ENCODE measurements at places on chromosomes 11 and 22. TPM values are rescaled to one million over a fixed set of nuclear protein-coding genes. Genes with fewer than 3 reads are reported as not detected.
A peak's percentile ranks its signal among the peaks of the same experiment; 100 is the strongest.

- peak; percentile 43 for DNase-seq
These were observed 953 bp upstream of the LRP5 start for GRCh38 chr11:68311160-68312116.

GRCh38 chr11:21105196-21105917 lies 436.0 kb downstream of the NELL1 start:
- no peak for DNase-seq

DNA sequence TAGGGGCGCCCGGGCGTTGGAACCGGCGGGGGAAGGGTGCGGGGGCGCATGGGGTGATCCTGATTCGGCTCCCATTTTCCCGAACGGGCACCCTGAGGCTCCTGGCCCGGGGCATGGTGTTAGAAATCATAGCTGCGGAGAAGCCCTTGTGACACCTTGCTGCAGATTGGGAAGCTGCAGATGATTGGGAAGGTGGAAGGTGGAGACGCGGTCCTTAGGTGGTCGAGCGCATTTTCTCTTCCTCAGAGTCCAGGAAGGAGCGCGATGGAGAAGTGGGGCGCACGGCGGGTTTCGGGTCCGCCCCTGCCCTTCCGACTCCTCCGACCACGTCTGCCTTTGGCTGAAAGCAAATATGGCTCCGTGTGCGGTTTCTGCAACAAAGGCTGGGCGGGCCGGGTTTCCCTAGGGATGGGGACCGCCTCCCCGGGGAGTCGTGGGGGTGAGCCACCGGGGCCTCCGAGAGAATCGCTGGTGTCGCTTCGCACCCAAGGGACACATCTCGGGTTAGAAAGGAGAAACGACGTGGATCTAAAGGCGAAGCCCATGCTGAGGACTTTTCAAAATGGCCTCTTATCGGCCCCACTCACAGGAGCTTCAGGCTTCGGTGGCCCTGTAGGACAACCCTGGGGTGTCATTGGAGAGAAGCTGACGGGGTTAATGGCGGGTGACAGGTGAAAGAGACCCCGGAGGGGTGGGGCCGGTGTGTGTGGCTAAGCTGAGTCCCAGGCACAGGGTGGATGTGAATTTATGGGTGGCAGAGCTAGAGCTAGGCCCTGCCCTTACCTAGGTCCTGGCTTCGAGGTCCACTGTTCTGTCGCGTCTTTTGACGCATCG lies 707 bp upstream of the FTH1 start:
- DNase-seq = peak; percentile 55

DNA sequence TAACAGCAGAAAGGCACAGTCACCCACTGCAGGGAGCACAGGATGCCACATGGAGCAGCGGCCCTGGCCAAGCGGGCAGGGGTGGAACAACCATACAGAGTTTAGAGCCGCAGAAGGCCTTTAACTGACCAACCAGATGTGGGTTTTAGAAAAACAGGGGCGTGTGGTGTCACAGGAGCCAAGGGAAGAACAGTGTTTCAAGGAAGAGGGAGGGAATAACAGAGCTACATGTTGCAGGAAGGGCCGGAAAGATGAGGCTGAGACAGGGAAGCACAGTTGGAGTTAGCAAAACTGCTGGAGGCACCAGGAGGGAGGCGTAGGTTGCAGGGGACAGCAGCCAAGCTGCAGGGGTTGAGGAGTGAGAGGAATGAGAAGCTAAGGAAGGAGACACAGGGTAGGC lies 7.8 kb upstream of the NAA40 start:
- DNase-seq = no peak

GRCh38 chr11:125603207-125603606 lies 10.6 kb downstream of the STT3A start:
- DNase-seq = no peak

DNA sequence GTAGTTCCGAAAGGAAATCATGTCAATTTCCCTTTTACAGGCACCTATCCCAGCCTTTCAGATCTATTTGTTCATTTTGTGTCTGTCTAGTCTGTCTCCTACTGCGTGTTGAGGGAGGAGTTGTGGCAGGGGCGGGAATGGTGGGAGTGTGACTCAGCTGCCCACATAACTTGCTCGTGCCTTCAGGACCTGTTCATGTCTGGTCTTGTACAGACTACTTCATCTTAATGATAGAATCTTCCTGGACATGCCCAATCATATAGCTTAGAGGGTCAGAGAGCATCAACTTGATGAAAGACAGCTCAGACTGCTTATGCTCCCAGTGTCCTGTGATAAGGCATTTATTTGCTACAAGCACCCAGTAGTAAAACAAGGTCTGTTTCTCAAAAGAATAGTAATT lies 61.0 kb upstream of the BIRC3 start:
- DNase-seq = no peak

- DNase-seq = no peak
These were observed 234.5 kb downstream of the CEP164 start for GRCh38 chr11:117562136-117562535.

GRCh38 chr22:30856741-30857502 lies 111.7 kb downstream of the MORC2 start:
- DNase-seq = no peak

DNA sequence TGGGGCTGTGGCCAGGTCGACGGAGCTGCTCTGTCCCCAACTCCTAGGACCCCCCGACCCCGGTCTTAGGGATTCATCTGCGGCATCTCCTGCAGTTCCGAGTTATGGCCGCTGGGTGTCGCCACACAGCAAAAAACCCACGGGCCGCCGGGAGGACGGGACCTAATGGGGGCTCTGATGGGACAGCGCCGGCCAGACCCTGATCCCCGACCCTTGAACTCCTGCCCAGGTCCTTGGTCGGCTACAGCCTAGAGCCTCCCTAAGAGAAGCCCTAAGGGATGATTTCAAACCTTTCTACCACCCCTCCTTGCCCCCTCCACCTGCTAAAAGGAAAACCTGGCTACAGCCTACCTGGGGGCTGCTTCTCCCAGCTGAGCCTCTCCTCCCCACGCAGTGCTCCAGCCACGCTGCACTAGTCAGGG lies 30.8 kb upstream of the LRRC10B start:
- DNase-seq = no peak

- no peak for DNase-seq
These were observed 3.8 kb downstream of the RIC8A start for GRCh38 chr11:211295-211694.

DNA sequence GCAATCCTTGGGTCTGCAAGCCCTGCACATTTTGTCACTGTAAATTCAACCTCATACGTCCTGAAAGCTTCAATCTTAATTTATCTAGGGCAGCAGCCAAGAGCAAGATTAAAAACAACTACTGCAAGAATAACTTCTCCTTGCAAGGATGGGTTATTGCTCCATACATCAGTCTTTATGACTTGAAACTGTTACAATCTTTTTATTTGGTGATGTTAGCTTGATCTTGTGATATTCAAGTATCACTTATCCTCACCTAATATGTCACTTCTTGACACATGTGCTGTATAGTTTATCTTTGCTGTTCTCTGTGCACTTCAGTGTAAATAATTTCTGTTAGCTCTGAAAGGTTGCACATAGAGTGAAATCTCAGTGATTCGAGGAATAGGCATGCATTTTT lies 14.7 kb upstream of the APLP2 start:
- DNase-seq = no peak

GRCh38 chr11:62727165-62727871 lies at the start of gene HNRNPUL2:
Gene HNRNPUL2 (minus strand): TSS chr11:62727457. CDS start chr11:62727156, 301 bp downstream.
- peak; percentile 99 for DNase-seq

DNA sequence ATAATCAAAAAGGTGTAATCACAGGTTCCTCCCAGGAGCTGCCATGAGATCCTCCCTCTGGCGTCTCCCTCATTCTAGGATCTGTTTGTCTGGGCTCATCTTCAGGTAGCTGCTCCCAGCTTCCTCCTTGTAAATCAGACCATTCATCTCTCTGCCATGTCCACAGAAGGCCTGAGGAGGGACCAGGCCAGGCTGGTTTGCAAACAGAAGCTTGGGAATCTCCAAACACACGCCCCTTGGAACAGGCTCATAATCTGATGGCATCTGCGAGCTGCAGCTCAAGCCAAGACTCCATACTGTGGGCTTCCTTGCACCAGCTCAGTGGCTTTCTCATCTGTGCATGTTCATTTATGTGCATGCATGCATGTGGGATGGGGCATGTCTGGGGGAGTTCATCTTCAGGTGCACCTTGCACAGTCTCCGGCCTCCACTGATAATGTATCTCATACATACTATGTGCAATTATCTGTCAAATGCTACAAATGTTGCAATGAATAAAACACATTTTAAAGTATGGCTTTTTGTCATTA lies 134.9 kb downstream of the NXPE2 start:
- DNase-seq = no peak

DNA sequence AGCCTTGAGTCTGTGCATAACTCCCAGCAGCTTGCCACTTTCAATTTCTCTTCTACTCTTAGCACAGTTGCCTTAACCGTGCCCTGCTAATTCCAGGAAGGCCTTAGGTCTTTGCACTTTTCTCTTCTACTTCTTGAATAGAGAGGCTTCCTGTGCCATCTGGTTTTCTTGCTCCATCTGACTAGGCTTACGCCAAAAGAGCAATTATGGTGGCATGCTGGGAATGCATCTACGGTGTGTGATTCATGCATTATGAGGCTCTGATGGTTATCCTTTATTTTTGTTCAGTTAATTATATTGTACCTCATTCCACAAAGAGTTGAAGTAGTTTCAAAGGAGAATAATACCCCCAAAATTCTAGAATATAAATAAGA lies 29.4 kb downstream of the SIK2 start:
- no peak for DNase-seq

DNA sequence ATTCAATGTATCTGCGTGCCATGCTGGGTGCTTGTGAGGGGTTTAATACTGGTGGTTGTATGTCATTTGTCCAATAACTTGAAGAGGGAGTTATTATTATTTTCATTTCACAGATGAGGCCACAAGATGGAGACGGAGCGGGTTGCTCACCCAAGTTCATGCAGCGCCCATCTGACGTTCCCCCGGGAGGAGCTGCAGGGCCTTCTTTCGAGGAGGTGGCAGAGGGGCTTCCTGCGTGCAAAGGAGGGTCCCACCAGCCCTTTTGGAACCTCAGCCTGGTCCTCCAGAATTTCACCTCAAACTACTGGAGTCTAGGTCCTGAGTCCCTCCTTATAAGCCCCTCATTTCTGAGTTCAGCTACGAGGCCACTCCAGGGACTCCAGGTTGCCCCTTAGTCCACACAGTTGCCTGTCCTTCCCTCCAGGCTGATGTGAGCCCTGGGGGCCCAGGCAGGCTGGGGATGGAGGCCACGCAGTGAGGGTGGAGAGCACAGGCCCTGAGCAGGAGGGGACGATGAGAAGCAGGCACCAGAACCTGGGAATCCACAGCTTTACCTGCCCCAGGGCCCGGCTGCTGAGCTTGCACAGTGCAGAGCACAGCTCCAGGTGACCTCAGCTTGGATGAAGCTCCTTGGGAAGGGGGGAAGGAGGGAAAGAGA lies 2.9 kb upstream of the VSIG10L2 start:
- no peak for DNase-seq

GRCh38 chr11:42412590-42412989 lies 899.2 kb upstream of the API5 start:
- DNase-seq = no peak

DNA sequence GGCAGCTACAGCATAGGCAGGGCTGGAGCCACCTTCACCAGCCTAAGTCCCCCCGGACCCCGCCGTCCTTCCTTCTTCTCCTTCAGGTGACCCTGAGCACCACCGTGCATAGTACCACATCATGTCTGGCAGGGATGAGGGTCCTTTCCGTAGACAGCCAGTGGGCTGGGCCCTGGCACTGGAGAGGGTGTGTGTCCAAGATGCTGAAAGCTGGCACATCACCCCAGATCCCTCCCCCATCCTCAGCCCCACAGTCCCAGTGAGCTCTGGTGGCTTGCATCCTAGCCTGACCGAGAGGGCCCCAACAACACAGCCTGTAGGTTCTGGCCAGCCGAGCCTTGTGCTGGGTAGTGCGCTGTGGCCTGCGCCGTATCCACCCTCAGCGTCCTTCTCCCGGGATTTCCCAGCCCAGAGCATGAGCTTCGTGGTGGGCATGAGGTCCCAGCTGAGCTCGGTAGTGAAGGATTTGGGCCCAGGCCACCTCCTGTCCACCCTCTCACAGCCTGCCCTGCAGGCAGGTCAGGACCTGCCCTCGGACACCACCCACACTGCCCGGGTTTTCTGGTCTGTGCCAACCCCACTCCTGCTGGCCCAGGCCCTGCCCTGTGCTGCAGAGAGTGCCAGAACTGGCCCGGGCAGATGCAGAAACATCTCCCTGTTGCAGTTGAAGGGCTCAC lies 1124.3 kb downstream of the BRD1 start:
- no peak for DNase-seq

DNA sequence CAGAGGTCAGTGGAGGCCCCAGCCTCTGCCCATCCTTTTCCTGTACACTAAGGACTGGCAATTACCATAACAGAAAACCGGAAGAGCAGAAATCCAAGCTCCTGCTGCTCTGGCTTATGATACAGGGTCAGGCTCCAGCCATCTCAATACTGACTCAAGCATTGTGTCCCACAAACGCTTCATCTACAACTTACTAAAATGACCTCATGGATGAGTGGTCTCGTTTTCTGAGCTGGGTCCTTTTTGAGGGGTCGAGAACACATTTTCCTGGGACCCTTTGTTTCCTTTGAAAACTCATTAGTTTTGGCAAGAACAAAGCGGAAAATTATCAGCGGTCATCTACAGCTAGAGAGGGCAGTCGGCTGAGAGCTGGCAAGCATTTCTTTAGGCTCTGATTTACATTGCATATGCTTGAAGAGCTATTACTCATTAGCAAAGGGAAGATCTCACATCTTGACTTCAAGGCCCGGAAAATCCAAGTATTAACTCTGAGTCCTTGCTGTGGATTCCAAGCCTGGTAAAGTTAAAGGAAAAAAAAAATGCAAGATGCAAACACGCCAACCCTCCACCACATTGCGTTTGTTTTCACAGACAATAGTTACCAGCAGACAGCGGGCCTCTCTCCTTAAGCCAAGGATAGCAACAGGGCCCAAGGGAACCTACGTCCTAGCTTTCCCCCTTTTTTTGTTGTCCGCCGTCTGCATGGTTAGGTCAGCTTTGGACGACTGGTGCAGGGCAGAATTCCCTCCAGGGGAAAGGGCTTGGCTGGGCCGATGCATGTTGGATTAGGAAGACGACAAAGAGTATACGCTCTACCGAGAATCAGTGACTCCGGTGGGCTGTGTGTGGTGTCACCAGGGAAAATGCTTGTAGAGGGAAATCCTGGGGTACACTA lies 1.8 kb downstream of the TESMIN start:
- no peak for DNase-seq

The MRGPRX4 gene
- not detected for total RNA-seq

The LRP4 gene
- 27.0 TPM for total RNA-seq

The DRD4 gene
- total RNA-seq = 1.4 TPM

The HTR3B gene
- not detected for total RNA-seq

The GGTLC2 gene
- total RNA-seq = not detected

The DNAJB7 gene
- total RNA-seq = not detected

The CNIH2 gene
- 1.2 TPM for total RNA-seq

The HEPACAM gene
- total RNA-seq = not detected

The CST6 gene
- total RNA-seq = 0.64 TPM

The F2 gene
- not detected for total RNA-seq

The GTSE1 gene
- total RNA-seq = 0.17 TPM

The KCNQ1OT1 gene
- total RNA-seq = 1.5 TPM

The CERK gene
- total RNA-seq = 30.5 TPM

The SLC35F2 gene
- total RNA-seq = 6.6 TPM

The OR8A1 gene
- total RNA-seq = not detected

The TRIOBP gene
- 36.6 TPM for total RNA-seq

The XRRA1 gene
- total RNA-seq = 22.5 TPM

The C22orf31 gene
- not detected for total RNA-seq
